ENCODE measurements at places on chromosomes 16 and 17. TPM values are rescaled to one million over a fixed set of nuclear protein-coding genes. Genes with fewer than 3 reads are reported as not detected.

- DNase-seq: no peak
Measured at GRCh38 chr17:20179041-20179440, 169.9 kb downstream of the SPECC1 start.

- DNase-seq: no peak
Measured at GRCh38 chr17:10807704-10808128, 3.8 kb upstream of the TMEM238L start.

DNA sequence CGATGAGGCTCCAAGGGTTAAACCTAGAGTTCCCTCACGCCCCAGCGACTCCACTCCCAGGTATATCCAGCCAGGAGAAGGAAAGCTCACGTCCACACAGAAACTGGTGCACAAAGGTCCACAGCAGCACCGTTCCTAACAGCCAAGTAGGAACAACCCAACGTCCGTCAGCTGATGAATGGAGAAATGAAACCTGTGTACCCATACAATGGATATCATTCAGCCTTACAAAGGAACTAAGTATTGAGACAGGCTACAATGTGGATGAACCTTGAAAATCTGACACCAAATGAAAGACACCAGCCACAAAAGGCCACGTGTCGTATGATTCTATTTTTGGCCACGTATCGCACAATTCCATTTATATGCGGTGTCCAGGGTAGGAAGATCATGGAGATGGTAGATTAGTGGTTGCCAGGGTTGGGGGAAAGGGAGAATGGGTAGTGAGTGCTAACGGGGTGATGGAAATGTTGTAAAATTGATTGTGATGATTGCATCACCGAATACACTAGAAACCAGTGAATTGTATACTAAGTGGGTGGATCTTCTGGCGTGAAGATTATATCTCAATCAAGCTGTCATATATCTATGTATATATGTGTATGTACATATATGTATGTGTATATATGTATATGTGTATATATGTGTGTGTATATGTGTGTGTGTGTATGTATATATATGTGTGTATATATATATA is 30.1 kb downstream of the NLRC3 start:
- DNase-seq: no peak

DNA sequence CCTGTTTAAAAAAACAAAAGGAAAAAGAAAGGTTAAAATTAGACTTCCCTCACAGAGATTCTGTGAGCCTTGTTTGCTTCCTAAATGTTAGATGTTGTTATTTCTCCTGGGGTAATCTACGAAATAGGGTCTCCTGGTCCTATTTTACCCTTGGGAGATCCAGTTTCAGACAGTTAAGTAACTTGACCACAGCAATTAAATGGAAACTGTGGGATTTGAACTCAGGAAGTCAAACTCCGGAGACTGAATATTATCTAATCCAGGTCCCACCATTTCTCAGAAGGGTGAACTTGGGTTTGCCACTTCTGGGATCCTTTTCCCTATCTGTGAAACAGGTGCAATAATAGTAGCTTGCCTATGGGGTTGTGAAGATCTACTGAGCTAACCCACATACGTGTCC is 6.4 kb upstream of the TMC5 start:
- DNase-seq: no peak

- DNase-seq: no peak
Measured at GRCh38 chr16:50334106-50334975, 34.4 kb downstream of the BRD7 start.

DNA sequence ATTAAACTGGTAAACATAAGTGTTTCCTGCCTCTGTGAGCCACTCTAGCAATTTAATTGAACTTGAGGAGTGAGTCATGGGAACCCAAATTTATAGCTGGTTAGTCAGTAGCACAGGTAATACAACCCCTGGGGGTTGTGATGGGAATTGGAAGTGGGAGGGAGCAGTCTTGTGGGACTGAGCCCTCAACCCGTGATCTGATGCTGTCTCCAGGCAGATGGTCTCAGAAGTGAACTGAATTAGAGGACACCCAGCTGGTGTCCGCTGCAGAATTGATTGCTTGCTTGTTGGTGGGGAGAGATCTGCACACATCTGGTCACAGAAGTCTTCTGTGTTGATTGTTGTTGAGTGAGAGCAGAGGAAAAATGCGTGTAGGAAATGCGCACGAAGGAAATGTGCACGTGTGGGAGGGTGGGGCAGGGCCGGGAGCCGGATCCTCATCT is 7.7 kb upstream of the ST6GALNAC2 start:
- no peak for DNase-seq

DNA sequence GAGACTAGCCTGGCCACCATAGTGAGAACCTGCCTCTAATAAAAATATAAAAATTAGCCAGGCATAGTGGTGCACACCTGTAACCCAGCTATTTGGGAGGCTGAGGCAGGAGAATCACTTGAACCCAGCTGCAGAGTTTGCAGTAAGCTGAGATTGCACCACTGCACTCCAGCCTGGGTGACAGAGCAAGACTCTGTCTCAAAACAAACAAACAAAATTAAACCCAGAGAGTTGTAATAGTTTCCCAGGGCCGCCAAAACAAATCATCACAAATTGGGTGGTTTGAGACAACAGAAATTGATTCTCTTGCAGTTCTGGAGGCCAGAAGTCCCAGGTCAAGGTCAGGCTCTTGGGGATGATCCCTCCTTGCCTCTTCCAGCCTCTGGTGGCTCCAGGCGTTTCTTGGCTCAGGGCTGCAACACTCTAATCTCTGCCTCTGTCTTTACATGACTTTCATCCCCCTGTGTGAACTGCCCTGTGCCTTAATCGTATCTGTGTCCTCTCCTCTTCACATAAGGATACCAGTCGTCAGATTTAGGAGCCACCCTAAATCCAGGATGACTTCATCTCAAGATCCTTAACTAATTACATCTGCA is 100.3 kb upstream of the NOL11 start:
- no peak for DNase-seq

DNA sequence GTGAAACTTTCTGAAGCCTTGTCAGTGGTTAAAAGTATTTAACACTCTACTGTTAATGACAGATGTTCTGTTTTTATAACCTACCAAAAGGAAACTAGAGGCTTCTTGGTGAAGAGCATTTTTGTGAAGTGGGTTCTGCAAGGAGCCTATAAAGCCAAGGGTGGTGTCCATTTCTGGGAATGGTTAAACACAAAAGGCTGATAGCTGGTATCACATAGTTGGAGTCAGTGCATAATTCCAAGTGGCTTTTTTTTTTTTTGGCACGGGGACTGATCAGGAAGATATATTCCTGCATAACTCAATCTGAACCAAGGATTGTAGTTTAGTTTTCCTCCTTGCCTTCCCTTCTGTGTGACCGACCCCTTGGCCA is 27.6 kb upstream of the KPNB1 start:
- no peak for DNase-seq

DNA sequence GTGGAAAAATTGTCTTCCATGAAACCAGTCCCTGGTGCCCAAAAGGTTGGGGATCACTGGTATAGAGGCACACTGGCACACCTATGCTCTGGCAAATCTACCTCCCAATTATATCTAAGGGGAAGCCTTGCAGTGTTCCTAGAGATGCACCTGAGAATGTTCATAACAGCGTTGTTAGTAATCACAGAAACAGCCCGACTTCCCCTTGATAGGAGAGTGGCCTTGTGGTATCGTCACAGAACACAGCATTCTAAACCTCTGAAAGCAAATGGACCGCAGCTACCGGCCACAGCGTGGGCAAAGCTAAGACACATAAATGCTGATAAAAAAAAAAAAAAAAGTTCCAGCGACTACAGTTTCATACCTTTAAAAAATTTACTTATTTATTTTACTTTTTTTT is 39.1 kb upstream of the ADGRG1 start:
- no peak for DNase-seq

- no peak for DNase-seq
Measured at GRCh38 chr16:22641131-22641628, 130.5 kb downstream of the NPIPB5 start.

DNA sequence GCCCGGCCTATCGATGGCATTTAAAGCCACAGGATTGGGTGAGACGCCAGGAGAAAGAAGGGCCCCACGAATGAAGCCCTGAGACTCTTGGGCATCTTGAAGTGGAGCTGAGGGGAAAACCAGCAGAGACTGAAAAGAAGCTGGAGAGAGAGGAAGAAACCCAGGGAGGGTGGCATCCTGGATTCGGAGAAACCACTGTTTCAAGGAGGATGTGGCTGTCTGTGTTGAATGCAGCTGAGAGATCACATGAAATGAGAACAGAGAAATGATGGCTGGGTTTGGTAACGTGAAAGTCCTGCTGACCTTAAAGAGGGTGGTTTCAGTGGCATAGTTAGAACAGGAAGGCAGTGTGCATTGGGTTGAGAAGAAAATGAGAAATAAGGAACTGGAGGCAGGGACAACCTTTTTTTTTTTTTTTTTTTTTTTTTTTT is 3.8 kb downstream of the TNFSF12 start:
- DNase-seq: no peak

DNA sequence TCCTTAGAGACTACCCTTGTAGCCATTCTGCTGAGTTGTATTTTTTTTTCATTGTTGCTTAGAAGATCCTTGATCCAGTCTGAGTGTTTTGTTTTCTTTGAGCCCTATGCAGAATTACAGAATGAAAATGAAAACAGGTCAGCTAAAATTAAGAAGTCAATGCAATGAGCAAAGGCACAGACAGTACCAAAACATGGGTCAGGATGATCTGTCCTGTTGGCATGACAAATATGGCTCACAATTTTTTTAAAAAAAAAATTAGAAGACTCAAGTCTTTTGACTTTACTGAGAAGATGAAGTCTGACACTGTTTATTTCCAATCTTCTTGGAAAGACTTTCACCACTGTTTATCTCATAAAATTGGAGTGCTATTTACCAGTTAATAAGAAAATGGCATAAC is 32.4 kb downstream of the KCNJ16 start:
- DNase-seq: no peak

DNA sequence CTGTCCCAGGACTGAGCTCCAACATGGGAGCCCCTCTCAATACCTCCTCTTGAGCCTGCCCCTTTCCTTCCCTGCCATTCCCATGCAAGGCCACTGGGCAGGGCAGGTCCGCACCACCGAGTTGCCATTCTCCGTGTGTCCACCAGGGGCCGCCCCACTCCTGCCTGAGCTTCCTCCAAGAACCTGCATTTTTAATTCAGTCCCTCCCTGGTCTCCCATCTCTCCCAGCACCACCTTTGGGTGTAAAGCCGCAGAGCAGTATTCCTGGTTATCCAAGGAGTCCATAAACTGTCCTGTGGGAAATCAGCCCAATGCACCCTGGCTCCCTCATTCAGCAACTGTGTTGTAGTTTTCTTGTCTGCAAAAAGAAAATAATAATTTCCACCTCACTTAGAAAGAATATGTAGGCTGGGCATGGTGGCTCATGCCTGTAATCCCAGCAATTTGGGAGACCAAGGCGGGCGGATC is 15.9 kb upstream of the ANKRD40CL start:
- peak; percentile 70 for DNase-seq

DNA sequence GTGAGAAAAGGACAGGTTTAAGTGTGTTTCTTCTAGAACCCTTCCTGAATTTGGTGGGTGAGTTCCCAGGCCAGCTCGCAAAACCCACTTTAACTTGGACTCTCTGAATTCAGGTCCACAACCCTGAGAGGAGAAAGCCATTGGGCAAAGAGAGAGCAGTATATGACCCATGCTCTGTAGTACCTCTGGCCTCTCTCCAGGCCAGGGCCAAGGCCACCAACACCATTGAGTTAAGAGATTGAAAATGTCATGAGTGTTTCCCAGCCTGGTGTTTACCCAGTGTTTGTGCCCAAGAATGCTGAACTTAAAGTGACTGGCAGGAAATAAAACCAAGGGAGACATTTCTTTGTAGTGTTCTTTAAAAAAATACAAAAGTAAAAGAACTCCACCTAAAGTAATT is 410.4 kb upstream of the CDH5 start:
- DNase-seq: no peak

GRCh38 chr16:66478733-66479511 is 51.8 kb downstream of the BEAN1 start:
- DNase-seq: peak; percentile 65

- DNase-seq: peak; percentile 79
Measured at GRCh38 chr16:1771188-1771863, at the start of gene NME3. Gene NME3 (minus strand): TSS chr16:1771543. CDS start chr16:1771534, 9 bp downstream.

GRCh38 chr16:30710971-30711370 is 12.0 kb downstream of the SRCAP start:
- no peak for DNase-seq

- no peak for DNase-seq
Measured at GRCh38 chr16:57260294-57260929, 15.4 kb downstream of the ARL2BP start.

DNA sequence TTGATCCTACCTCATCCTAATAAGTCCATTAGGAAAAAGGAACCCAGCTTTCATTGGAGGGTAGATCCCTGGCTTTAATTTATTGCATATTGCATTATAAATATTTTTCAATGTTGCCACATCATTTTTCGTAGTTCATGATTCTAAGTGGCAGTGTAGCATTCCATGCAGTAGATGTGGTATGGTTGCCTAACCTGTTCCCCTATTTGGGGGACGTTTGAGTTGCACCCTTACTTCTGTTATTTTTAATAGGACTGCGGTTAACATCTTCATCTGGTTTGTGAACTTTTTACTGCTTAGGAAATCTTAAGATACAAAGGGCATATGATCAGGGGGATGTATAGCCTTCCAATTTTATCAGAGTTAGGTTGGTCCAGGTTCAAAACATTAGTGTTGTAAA is 5.4 kb downstream of the SCPEP1 start:
- no peak for DNase-seq

DNA sequence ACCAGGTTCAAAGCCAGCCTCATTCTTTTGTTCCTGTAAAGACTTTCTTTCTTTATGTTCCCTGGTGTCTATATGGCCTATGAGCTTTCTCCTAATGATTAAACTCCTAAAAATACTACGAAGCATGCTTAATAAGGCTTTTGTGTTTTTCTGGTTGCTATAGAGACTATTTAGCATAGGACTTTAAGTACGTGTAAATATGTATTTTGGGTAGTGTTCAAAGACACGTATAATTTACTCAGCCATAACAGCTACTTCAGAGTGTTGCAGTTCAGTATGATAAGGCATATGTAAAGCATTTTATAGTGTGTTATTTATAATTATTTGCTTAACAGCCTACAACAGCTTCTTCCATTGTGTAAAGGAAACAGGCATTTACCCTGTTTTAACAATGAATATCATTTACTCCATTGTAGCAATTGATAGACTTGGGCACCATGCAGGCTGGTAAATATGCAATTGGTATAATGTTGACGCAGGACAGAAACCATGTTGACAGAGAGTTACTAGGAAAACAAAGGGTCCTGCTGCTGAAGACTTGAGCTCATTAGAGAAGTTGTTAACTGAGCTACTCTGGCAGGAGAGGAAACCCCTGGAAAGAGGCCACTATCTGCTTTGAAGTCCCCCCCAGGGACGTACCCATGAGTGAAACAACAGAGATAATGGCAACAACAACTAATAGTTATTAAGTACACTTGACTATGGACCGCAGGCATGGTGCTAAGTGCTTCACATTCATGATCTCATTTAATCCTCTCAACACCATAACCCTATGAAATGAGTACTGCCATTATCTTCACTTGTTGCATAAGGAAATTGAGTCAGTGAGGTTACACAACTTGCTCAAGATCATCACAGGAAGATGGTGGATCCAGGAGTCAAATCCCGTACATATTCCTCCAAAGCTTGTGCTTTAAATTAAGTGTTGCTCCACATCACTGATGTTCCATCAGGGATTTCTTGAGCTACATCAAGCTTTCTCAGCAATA is 342.2 kb upstream of the DYNLRB2 start:
- DNase-seq: no peak

The ENPP7 gene
- 0.11 TPM for total RNA-seq

The ATP2A3 gene
- total RNA-seq: 111 TPM

The CBLN1 gene
- total RNA-seq: not detected

The NKD1 gene
- total RNA-seq: 1.5 TPM

The KRTAP4-11 gene
- total RNA-seq: not detected

The MSRB1 gene
- total RNA-seq: 20.4 TPM

The PRSS36 gene
- 0.61 TPM for total RNA-seq

The KRT26 gene
- total RNA-seq: not detected

All from CD8-positive, alpha-beta memory T cell (primary cell).